ENCODE measurements at places on chromosomes 6 and 20.

GRCh38 chr20:50594231-50594590, 84.0 kb downstream of the PTPN1 start:
- H3K4me1 ChIP-seq = peaks cover 5% of the 10 kb centered on the region
- DNase-seq = no peak
- no peaks in the 10 kb centered on the region for H3K36me3 ChIP-seq
- H3K27me3 ChIP-seq = peaks cover 5% of the 10 kb centered on the region
- H3K27ac ChIP-seq = no peak overlapping the region
- H3K4me3 ChIP-seq = no peak overlapping the region

DNA sequence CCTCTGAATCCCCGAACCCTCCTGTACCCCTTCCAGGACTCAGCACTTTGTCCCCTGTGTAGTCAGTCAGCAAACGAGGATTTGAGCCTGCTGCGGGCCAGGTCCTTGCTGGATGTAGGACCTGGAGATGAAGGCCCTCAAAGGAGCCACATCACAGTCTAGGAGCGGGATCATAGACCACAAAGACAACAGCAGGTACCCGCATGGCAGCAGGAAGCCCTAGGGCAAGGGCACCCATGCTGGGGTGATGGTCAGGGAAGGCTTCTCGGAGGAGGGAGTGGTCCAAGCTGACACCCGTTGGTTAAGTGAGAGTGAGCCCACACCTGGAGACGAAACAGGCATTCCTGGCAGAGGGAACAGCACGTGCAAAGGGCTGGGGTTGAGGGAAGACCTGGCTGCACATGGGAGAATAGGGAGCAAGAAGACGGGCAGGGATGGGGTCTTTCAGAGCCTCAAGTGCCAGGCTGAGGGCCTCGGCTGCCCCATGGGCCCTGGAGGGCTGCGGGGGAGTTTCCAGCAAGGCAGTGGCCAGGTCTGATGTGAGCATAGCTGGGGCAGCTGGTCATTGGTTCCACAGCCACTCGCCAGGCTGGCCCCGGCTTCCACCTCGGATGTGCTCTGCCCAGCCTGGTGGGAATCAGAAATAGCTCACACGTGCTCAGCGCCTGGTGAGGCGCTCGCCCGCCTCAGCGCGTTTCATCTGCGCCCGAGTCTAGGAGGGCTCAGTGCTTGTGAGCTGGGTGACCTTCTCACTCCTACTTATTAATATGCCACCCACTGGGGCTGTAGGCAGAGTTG, 15.0 kb downstream of the DLGAP4 start:
- no peaks in the 10 kb centered on the region for H3K4me1 ChIP-seq

- H3K27ac ChIP-seq = no peak overlapping the region
- H3K4me1 ChIP-seq = no peaks in the 10 kb centered on the region
- H3K4me3 ChIP-seq = no peak overlapping the region
- no peaks in the 10 kb centered on the region for H3K36me3 ChIP-seq
- H3K27me3 ChIP-seq = no peaks in the 10 kb centered on the region
Observed at GRCh38 chr6:36067374-36068011, 39.9 kb downstream of the MAPK14 start.

GRCh38 chr6:158213925-158214674, 46.0 kb downstream of the GTF2H5 start:
- H3K36me3 ChIP-seq = no peaks in the 10 kb centered on the region
- no peak overlapping the region for H3K27ac ChIP-seq
- no peak overlapping the region for H3K4me3 ChIP-seq
- no peaks in the 10 kb centered on the region for H3K27me3 ChIP-seq
- DNase-seq = peak; percentile 63

DNA sequence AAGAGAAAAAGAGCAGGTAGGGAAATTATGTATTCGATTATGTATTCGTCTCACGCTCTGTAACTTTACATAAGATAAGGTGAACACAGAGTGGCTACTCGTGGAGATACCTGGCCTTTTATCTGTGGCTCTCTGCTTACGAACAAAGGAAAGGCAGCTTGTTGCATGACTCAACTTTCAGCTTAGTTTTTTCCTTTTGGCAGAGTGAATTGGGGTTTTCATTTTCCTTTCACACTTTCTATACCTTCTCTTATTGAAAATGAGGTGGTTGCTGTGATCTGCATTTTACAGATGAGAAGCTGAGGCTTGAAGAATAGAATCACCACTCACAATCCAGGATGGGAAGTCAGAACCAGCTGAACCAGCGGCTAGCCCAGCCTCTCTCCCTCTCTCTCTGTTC, 13.3 kb upstream of the KCNK15 start:
- no peak overlapping the region for H3K4me3 ChIP-seq
- peaks cover 9% of the 10 kb centered on the region for H3K4me1 ChIP-seq
- peaks cover 24% of the 10 kb centered on the region for H3K27me3 ChIP-seq
- no peak overlapping the region for H3K27ac ChIP-seq
- DNase-seq = no peak

- no peak overlapping the region for H3K27ac ChIP-seq
- H3K4me1 ChIP-seq = peaks cover 7% of the 10 kb centered on the region
- no peaks in the 10 kb centered on the region for H3K27me3 ChIP-seq
- no peak for DNase-seq
- no peaks in the 10 kb centered on the region for H3K36me3 ChIP-seq
- no peak overlapping the region for H3K4me3 ChIP-seq
Observed at GRCh38 chr6:117956386-117956785, 49.3 kb downstream of the SLC35F1 start.

GRCh38 chr6:143368426-143368825, 82.1 kb downstream of the ADAT2 start:
- H3K36me3 ChIP-seq = no peaks in the 10 kb centered on the region
- no peak for DNase-seq
- H3K27ac ChIP-seq = no peak overlapping the region
- H3K27me3 ChIP-seq = no peaks in the 10 kb centered on the region

- H3K27me3 ChIP-seq = no peaks in the 10 kb centered on the region
- H3K36me3 ChIP-seq = no peaks in the 10 kb centered on the region
- peak overlapping the region; percentile 90 for H3K27ac ChIP-seq
- no peak for DNase-seq
- H3K4me3 ChIP-seq = peak overlapping the region; percentile 9
Observed at GRCh38 chr6:26103141-26103769, 16.0 kb downstream of the HFE start.

DNA sequence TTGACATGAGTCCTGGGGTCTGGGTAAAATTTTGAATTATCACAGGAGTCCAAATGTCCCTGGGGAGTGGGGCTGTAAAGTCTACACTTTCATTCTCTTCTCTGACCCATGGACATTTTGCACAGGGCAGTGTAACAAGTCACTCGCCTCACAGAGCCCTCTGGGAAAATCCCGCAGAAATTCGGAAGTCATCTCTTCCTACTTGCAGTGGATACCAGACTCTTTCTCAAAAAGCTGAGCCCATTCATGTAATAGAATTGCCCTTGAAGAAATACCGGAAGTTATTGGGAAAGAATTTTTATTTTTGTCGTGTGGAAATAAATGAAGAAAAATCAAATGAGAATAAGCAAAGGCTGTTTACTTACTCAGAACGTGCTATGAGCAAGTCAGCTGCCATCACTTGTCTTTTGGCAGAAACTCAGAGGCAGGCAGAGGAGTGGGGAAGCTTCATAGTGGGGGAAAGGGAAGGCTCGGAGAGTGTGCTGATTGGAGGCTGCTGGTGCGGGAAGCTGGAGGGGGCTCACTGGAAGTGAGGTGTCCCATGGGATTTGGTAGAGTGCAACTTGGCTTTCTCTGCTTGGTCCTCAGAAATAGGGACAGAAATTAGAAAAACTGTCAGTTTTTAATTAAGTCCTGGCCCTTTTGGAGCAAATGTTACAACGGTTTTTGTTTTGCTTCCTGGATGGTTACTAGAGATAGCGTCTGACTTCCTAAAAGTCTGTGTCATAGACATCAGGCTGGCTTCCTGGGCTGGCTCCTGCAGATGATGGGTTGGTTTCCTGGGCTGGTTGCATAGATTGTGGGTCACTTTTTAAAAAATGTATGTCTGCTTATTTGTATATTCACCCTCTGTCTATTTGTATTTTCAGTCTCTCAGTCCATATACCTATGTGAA, 79.8 kb upstream of the EEF1E1 start:
- no peak overlapping the region for H3K4me3 ChIP-seq
- no peak for DNase-seq
- no peaks in the 10 kb centered on the region for H3K36me3 ChIP-seq
- no peaks in the 10 kb centered on the region for H3K27me3 ChIP-seq

DNA sequence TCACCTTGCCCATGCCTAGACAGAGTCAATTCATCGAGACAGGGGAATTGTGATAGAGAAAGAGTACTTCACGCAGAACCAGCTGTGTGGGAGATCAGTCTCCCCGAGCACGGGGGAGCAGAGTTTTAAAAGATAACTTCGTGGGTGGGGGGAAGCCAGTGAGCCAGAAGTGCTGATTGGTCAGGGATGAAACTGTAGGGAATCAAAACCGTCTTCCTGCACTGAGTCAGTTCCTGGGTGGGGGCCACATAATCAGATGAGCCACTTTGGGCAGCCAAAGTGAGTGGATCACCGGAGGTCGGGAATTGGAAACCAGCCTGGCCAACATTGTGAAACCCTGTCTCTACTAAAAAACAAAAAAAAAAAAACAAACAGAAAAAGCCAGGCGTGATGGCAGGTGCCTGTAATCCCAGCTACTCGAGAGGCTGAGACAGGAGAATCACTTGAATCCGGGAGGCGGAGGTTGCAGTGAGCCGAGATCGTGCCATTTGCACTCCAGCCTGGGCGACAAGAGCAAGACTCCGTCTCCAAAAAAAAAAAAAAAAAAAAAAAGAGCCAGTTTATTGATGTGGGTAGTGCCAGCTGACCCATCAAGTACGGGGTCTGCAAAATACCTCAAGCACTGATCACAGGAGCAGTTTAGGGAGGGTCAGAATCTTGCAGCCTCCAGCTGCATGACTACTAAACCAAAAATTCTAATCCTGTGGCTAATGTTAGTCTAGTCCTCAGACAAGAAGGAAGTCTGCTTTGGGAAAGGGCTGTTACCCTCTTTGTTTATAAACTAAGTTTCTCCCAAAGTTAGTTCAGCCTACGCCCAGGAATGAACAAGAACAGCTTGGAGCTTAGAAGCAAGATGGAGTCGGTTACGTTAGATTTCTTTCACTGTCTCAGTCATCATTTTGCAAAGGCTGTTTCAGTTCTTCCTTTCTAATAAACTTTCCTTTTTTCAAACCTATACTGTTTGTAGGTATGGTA, 3.9 kb upstream of the TRIM39 start:
- H3K4me3 ChIP-seq = no peak overlapping the region
- no peaks in the 10 kb centered on the region for H3K36me3 ChIP-seq
- H3K27ac ChIP-seq = no peak overlapping the region

DNA sequence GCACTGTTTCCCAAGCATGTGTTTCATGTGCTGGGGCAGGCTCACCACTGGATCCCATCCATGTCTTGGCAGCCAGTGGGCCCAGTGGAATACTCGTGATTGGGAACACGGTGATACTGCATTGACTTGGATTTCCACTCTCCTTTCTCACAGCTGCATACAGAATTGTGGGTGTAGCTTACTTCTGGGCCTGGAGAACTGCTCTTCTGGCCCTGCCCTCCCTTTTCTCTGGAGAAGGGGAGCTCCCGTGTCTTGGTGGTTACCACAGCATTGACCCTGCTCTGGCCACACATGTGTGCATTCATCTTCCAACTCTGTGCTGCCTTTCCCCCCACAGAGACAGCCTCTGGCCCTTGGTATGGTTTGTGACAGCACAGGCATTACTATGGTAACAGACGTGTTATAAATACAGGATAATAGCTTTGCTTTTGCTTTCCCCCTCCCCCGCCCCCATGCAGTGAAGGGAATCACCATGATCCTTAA, 21.6 kb downstream of the SOBP start:
- H3K27ac ChIP-seq = no peak overlapping the region
- no peak for DNase-seq
- H3K36me3 ChIP-seq = no peaks in the 10 kb centered on the region
- no peaks in the 10 kb centered on the region for H3K4me1 ChIP-seq
- no peak overlapping the region for H3K4me3 ChIP-seq
- no peaks in the 10 kb centered on the region for H3K27me3 ChIP-seq

DNA sequence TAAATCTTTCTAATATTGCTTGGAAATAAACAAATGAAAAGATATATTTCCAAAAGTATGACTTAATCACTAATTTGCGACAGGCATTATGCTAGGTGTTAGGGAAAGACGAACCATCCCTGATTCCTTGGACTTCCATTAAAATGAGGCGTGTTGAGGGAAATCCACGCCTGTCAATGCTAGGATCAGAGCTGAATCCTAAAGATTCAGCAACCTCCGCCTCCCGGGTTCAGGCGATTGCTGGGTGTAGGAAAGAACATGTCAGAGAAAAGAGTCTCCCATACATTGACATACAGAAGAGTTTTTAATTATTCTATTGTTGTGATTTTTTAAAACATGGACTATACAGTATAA, 16.8 kb upstream of the PRSS16 start:
- H3K27me3 ChIP-seq = peaks cover 10% of the 10 kb centered on the region
- H3K27ac ChIP-seq = no peak overlapping the region
- no peak for DNase-seq
- H3K4me3 ChIP-seq = no peak overlapping the region
- no peaks in the 10 kb centered on the region for H3K4me1 ChIP-seq
- H3K36me3 ChIP-seq = no peaks in the 10 kb centered on the region

DNA sequence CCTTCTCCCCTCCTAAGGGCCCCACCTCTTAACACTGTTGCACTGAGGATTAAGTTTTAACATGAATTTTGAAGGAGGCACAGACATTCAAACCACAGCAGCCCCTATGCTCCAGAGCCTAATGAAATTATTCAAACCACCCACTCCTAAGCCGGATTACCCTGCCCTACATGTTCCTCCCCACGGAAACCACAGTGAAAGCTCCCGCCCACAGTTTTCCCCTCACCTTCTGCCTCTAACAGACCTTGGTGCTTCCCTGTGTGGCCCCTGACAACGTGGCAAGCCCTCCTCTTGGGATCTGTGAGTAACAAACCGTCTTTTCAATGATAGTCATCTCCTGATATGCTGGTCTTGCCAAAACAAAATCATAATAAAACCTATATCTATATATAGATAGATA, 74.8 kb downstream of the RIN2 start:
- H3K4me3 ChIP-seq = no peak overlapping the region
- H3K36me3 ChIP-seq = no peaks in the 10 kb centered on the region

DNA sequence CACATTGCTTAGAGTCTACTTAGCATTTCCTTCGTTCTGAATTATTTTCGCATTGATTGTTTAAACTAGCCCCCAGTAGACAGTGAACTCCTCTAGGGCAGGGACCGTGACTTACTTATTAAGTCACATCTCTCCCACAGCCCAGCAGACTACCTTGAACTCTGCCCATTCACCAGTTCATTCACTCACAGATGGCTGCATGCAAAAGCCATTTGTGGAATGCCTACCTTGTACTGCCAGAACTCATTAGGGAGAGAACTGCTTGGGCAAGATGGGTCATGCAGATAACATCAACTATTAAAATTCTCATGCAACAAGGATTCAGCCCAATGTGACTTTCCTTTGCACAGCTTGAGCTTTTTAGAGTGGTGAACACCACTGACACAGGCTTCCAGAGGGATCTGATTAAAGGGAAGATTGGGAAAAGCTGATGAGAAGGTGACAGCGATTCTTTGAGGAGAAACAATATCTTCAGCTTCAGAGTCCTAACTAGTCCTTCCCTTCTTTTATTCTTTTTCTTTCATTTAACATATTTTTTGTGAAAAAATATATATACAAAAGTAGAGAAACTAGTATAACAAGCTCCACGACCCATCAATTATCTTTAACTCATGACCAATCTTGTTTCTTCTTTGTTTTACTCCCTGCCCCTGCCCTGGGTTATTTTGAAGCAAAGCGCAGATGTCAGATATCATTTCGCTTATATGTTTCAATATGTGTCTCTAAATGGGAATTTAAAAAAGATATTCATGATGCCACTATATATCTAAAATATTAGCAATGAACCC, 273.9 kb downstream of the CDC5L start:
- H3K27ac ChIP-seq = no peak overlapping the region
- peaks cover 6% of the 10 kb centered on the region for H3K4me1 ChIP-seq
- DNase-seq = no peak
- no peak overlapping the region for H3K4me3 ChIP-seq

Measured in MM.1S (cell line).